ENCODE measurements at places on chromosomes 2 and 18.

DNA sequence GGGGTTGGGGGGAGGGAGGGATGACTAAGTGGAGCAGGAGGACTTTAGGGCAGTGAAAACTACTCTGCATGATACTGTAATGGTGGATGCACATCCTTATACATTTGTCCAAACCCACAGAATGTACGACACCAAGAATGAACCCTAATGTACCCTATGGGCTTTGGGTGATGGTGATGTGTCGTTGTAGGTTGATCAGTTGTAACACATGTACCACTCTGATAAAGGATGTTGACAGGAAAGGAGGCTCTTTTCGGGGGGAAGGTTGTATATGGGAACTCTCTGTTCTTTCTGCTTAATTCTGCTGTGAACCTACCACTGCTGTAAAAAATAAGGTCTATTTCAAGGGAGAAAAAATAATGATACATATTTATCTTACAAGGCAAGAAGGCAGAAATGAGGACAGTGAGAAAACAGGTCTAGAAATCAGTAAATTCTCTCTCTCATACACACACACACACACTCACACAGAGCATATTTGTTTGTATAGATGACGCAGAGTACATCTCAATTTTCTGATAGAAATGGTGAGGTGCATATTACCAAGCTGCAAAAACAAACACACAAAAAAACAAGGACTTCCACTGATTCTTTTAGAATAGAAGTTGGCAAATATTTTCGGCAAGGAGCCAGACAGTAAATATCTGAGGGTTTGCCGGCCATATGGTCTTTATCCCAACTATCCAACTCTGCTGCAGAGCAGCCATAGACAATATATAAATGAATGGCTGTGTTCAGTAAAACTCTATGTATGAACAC, 20.2 kb downstream of the FAM124B start:
- DNase-seq: no peak

DNA sequence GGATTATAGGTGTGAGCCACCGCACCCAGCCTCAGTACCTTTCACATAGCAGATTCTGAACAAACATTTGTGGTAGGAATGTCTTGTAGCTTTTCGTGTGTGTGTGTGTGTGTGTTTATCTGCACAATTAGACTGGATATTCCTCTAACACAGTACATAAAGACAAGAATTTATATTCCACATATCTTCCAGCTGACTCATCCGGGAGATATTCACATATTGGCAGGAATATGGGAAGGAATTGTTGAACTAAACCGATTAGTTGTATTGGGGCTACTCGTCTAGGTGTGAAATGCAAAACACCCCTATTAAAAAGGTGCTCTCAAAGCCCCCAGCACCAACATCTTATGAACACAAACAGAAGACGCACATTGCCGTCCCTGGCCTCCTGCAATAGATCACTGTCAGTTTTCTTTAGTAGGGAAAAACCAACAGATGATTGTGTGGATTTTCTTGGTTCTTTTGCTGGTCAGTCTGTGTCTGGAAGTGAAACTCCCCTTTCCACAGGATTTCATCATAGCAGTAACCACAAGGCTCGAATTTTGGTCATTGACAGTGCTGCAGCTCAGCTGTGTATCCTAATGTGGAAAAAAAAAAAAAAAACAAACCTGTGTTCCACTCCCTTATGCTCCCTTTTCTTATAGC, 208.5 kb upstream of the ACVR2A start:
- no peak for DNase-seq

- no peak for DNase-seq
Measured at GRCh38 chr2:145715601-145716000, 1195.7 kb upstream of the ZEB2 start.

DNA sequence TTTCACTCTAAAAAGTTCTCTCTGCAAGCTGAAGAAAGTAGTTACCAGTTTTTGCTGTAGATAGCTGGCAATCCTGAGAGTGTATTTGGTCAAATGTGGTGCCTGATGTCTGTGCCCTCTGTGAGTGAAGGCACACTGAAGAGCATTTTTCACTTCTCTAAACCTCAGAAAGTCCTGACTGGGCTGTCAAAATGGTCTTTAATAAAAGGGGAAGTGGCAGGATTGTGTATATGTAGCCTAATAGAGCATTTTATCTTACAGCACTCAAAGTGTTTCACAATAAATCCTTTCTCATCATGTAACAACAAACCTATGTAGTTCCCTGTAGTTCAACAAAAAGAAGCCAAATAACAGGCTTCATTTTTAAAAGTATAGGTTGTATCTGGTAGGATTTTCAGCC, 1552.3 kb upstream of the SLC39A10 start:
- DNase-seq: no peak

DNA sequence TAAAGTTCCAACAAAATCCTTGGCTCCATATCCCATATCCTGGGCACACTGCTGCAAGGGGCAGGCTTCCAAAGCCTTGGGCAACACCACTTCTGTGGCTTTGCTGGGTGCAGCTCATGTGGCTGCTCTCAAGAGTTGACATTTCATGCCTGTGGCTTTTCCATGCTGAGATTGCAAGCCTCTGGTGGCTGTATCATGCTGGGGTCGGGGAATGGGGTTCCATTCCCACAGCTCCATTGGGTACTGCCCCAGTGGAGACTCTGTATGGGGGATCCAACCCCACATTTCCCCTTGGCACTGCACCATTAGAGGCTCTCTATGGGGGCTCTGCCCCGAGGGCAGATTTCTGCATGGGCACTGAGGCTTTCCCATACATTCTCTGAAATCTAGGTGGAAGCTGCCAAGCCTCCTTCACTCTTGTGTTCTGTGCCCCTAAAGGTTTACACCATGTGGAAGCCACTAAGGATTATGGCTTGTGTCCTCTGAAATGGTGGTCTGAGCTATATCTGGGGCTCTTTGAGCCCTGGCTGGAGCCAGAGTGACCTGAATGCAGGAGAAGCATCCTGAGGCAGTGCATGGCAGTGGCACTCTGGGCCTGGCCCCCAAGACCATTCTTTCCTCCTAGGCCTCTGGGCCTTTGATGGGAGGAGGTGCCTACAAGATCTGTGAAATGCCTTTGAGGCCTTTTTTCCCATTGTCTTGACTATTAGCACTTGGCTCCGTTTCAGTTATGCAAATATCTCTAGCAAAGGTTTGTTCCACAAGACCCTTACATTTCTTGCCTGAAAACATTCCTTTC, 107.9 kb downstream of the PTGR3 start:
- no peak for DNase-seq

- DNase-seq: no peak
Measured at GRCh38 chr2:180063494-180064092, 56.5 kb upstream of the CWC22 start.

DNA sequence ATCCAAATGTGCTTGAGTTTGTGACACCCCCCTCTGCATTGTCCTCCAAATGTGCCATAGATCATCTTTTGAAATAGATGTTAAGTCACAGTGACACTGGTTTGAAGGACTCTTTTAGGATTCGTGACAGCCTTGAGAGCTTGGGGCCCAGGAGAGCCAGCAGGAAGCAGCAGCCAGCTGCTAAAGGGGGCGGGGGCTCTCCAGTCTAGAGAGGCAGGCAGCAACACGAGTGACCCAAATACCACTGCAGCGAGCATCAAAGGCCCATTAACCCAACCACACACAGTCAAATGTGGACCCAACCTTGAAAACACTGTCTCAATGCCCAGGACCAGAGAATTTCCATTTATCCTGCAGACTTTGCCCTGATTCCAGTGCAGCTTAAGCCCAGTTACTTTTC, 75.6 kb downstream of the ZBTB7C start:
- no peak for DNase-seq

GRCh38 chr18:55706898-55707297, 118.9 kb upstream of the TCF4 start:
- no peak for DNase-seq

GRCh38 chr2:64626963-64627760, 26.6 kb downstream of the SERTAD2 start:
- no peak for DNase-seq

GRCh38 chr18:73881396-73881917, 266.2 kb downstream of the FBXO15 start:
- DNase-seq: no peak

DNA sequence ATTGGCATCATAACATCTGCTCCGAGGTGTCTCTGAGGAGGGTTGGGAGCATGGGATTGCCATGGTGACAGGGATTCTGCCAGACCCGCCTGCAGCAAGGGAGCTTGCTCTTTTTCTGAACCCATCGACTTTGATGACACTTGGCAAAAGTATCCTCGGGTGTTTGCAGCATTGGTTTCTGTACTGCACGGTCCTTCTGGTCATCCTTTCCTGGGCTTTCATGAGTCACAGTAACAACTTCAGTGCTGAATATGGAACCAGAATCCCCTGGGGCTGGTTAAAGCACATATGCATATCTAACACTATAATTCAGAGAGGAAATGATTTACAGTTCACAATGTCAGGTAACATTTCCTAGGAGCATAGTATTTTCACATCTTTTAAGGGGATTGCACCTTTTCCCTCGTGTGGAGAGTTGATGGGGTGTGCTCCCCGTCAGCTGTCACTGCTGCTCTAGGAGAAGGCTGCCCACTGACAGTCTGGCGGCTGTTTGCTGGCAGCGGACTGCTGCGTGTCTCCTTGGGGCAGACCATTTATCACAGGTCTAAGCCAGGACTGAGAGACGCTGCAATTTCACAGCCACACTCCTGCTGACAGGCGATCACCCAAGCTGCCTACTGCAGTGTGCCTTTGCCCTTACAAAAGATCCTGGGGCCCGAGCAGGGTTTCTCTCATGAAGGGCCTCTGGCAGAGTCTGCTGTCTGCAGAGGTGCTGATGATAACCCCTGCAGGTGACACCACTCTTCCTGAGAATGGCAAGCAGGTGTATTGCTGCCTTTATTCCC, 425.3 kb downstream of the THSD7B start:
- no peak for DNase-seq

- no peak for DNase-seq
Measured at GRCh38 chr2:119682578-119682977, 3.6 kb downstream of the TMEM177 start.

GRCh38 chr2:147441182-147441581, 403.6 kb upstream of the ACVR2A start:
- no peak for DNase-seq
